ENCODE measurements at places on chromosomes 12 and 14.
A peak's percentile ranks its signal among the peaks of the same experiment; 100 is the strongest.

DNA sequence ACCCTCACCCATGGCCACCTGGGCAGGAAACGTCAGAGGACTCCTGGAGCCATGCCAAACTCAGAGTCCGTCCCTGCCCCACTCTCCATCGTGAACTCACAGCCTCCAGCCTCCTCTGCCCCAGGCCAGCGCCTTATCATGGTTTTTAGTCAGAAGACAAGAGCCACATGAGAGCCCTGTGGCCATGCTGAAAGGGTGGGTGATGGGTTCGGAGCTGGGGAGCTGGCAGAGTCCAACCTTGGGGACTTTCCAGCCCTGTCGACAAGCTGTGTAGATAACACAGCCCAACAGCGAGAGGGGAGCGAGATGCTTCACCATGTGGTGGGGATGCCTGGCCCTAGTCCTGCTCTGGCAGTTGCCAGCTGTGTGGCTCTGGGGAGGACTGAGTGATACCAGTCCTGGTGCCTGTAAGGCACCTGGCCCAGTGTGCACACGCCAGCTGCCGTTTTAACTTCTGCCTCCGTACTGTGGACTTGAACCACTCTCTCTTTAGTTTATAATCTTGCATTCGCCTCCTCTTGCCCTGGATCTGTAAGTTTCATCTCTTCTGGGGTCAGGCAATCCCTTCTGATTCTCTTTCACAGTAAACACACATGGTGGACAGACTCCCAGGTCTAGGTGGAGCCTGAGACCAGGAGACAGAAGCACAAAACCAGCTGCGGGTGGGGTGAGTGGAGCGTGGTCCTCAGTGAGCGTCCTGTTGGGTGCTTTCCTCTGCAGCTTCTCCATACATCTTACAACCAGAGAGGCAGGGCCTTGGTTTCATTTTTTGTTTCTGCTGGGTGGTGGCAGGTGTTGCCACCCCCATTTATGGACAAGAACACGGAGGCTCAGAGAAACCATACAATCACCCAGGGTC is 55.3 kb downstream of the RIN3 start:
- no peak for DNase-seq

- DNase-seq, result no peak
Measured at GRCh38 chr12:77893918-77894317, 63.2 kb downstream of the NAV3 start.

DNA sequence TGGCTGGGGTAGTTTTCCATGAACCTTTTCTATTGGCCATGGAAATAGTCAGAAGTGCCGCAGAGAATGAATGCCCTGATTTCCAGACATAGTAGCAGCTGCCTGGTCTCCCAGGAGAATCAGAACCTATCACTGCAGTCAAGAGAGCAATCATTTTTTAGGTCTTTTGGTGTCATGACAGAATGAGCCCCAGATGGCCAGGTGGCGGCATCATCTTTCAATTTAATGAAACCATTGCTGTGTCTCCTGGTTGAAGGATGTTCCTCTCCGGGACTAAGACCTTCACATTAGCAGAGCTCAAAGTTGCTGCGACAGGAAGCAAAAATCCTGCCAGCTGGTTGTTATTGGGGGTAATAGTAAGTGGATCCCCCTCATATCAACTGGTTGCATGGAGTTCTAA is 18.8 kb downstream of the TNFAIP2 start:
- no peak for DNase-seq

GRCh38 chr14:93821051-93821450 is 32.8 kb upstream of the PRIMA1 start:
- no peak for DNase-seq

DNA sequence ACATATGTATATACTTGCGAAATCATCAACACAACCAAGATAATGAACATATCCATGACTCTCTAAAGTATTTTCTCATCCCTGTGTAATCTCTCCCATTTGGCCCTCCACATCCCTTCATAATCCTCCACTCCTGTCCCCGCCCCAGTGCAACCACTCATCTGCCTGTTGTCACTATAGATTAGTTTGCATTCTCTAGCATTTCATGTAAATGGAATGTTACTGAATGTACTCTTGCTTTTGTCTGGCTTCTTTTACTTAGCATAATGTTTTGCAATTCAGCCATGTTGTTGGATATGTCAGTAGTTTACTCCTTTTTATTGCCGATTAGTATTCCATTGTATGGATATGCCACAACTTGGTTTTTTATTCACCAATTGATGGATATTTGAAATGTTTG is 99.1 kb downstream of the BICD1 start:
- no peak for DNase-seq

DNA sequence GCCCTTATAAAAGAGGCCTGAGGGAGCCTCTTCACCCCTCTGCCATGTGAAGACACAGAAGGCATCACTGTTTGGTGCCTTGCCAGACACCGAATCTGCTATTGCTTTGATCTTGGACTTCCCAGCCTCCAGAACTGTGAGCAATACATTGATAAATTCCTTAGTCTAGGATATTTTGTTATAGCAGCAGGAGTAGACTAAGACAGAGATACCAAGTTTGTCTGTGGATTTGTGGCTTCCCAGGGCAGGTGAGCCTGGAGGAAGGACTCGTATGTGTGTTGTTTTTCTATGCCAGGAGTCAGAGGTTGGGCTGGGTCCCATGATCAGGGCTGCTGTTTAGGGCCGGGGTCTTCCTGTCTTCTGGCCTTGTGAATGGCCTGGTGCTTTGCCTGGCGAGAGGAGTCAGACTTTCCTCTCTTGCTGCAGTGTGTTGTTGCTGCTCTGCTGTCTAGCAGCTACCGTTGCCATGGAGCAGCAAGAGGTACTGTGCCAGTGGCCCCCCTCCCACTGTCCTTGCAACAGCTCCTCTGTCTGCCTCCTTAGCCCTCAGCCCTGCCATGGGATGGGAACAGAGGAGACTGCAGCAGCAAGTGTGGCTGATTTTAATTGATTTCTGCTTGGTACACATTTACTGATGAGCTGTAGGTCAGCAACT is 111.2 kb downstream of the CHST11 start:
- DNase-seq, result no peak

DNA sequence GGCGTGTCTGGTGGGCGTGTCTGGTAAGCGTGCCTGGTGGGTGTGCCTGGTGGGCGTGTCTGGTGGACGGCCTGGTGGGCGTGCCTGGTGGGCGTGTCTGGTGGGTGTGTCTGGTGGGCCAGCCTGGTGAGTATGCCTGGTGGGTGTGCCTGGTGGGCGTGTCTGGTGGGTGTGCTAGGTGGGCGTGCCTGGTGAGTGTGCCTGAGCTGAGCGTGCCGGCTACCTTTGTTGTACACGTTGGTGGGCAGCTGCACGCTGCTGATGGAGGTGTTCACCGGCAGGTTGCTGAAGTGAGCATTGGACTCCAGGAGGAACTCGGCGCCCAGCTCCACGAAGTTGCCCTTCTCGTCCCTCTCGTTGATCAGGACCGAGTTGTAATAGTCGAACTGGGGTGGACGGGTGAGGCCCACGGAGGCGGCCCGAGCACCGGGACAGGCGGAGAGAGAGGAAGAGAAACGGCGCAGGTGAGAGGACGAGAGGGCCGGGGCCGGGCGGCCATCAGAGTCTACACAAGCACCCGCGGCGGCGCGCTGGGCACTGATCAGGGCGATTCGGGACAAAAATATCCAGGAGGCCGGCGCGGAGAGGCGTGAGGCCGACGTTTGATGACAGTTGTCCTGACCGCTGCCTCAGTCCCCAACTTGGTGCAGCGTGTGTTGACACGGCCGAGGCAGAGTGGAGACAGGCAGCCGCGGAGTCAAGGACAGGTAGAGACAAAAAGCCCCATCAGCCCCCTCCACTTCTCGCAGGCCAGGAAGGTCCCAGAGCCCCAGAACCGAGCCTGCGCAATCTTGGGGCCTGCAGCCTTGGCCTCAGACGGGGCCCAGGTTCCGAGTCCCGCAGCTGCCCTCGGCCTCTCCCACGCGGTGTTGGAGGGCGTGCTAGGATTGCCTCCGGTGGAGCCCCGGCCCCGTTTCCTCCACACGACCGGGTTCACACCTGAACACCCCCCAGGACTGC is 10.5 kb downstream of the CACNA2D4 start:
- peak; percentile 28 for DNase-seq

- DNase-seq, result no peak
Measured at GRCh38 chr12:126883697-126884096, 1383.3 kb upstream of the TMEM132C start.

DNA sequence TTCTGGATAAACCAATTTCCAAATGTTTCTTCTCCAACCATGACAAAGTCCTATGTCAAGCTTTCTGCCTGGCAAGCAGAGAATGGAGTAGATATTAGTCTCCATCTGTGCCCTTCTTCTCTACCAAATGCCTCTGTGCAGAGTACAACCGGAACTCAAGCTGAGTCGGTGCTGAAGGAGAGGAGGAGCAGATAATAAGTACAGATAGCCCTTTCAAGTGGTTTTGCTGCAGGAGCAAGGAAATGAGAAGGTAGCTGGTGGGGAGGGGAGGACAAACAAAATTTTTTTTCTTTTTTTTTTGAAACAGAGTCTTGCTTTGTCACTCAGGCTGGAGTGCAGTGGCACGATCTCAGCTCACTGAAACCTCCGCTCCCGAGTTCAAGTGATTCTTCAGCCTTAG is 14.2 kb upstream of the HELB start:
- DNase-seq, result peak; percentile 83

GRCh38 chr12:105429511-105429910 is 99.0 kb downstream of the C12orf75 start:
- no peak for DNase-seq

- DNase-seq, result no peak
Measured at GRCh38 chr12:27828196-27828595, 48.2 kb upstream of the MANSC4 start.

- no peak for DNase-seq
Measured at GRCh38 chr14:54698501-54698900, 131.6 kb downstream of the SAMD4A start.

DNA sequence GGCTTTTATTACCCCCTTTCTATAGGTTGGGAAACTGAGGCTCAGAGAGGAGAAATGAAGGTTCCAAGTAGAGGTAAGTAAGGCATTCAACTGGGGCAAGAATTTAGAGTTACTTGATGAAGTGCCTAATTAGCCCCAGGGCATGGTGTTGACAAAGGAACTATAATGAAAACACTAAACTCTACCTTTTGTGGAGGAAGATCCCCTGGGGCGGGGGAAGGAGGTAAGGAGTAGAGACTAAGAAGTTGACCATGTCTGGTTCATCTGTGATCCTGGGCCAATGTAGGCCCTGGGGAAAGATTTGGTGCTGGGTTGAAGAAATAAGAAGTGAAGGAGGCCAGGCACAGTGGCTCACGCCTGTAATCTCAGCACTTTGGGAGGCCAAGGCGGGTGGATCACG is 16.2 kb upstream of the COX6A1 start:
- DNase-seq, result no peak

GRCh38 chr12:80154261-80154660 is 54.9 kb downstream of the OTOGL start:
- DNase-seq, result no peak

GRCh38 chr12:38776647-38777046 is 128.7 kb downstream of the CPNE8 start:
- DNase-seq, result no peak

GRCh38 chr12:57079821-57080220 is 1.2 kb upstream of the NEMP1 start:
- DNase-seq, result no peak

DNA sequence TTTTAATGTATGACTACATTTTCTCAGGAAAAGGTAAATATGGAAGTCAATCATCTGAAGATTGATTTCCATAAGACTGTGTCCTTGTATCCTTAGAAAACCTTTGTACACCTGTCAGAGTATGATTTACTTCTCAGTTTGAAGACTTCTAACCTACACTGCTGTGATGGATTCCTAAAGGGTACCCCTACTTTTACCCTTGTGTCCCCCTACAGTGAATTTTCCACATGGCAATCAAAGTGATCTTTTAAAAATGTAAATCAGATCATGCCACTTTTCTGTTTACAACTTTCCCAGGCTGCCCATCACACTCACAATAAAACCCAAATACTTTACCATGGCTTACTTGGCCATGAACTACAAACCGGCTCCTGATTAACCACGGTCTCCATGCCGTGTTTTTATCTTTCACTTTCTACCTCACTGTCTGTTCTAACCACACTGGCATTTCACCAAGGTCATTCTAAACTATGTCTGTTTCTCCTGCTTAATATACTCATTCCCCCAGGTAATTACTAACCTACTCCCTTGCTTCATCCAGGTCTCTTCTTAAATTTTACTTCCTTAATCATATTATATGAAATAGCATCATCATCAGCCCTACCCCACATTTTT is 8.1 kb downstream of the DNAI7 start:
- peak; percentile 37 for DNase-seq

GRCh38 chr14:29749327-29749726 is 178.3 kb downstream of the PRKD1 start:
- DNase-seq, result no peak

GRCh38 chr14:81176241-81176640 is 44.5 kb downstream of the GTF2A1 start:
- DNase-seq, result no peak

DNA sequence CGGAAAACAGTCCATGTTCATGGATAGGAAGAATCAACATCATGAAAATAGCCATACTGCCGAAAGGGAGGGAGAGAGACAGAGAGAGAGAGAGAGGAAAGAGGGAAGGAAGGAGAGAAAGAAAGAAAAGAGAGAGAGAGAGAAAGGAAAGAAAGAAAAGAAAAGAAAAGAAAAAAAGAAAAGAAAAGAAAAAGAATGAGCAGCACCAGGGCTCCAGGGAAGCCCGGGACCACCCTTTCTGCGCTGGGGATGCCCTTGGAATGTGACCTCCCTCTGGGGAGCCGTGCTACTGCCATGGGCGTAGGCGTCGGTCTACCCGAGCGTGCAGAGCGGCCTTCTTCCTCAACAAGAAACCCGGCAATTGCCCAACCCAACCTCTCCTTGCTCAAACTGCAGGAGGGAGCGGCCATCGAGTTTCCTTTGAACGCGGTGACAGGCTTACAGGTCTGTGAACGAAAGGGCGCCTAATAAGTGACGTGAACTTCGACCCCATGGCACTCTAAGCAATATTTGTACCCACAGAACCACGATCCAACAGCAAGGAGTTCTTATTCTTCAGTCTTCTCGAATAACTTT is 16.9 kb downstream of the OR6S1 start:
- peak; percentile 81 for DNase-seq

- no peak for DNase-seq
Measured at GRCh38 chr12:49055092-49055491, 5.5 kb downstream of the KMT2D start.

- DNase-seq, result peak; percentile 72
Measured at GRCh38 chr14:102805371-102805891, 28.2 kb downstream of the TRAF3 start.

DNA sequence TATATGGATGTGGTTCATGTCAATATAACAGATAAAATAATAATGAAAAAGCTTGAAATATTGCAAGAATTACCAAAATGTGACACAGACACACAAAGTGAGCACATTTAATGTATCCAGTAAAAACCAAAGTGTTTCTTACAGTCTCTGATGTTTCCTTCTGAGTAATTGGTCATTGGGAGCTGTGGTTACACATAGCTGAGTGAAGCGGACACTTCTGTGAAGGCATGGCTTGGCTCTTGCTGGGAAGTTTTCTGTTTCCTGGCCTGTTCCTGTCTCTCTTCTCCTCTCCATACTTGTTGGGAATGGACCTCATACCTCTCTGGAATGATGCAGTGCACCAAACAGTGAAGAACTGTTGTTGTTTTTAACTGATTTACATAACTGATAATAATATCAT is 117.3 kb downstream of the BICD1 start:
- no peak for DNase-seq

All from activated CD4-positive, alpha-beta T cell treated with anti-CD3 and anti-CD28 coated beads, Interleukin-10, Interleukin-2, amounts not matched to agents 100 ng/mL and 50 ng/mL, durations not matched to agents 16 hours and 8 hours (primary cell).